NCI-H1105 (cell line): ENCODE measurements at places on chromosomes 3 and 15.

GRCh38 chr3:19816631-19817030 is 117.4 kb downstream of the EFHB start:
- DNase-seq: no peak

- no peak for DNase-seq
Measured at GRCh38 chr3:35383216-35383615, 256.1 kb upstream of the ARPP21 start.

- DNase-seq: no peak
Measured at GRCh38 chr3:5036392-5036766, 57.1 kb downstream of the BHLHE40 start.

DNA sequence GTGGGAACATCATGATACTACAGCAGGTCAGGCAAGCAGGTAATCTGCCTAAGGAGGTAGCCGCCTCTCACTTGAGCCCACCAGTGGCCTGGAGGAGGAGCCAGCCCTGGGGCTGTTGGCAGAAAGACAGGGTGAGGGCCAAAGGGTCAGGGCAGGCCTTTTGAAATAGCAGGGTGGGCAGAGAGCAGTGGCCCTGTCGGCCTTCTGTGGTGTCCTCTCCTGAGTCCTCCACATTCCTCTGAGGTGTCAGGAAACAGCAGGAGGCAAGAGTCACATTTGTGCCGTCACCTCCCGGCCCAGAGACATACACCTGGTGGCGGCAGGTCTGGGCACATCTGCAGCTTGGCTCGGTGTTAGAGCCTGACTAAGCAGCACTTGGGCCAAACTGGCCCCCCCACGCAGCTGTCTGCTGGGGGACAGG is 3.9 kb upstream of the BNC1 start:
- no peak for DNase-seq

DNA sequence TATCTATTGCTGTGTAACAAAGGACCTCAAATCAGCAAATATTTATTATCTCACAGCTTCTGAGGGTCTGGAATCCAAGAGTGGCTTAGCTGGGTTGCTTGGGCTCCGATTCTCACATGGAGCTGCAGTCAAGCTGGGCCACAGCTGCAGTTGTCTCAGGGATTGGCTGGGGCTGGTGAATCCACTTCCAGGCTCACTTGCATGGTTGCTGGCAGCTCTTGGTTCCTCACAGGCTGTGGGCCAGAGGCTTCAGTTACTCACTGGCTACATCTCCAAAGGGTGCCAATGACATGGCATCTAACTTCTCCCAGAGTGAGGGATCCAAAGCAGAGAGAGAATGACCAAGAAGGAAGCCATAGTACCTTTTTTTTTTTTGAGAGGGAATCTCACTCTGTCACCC is 13.9 kb upstream of the SYNM start:
- DNase-seq: no peak

- DNase-seq: peak; percentile 19
Measured at GRCh38 chr3:189096092-189096491, 75.7 kb upstream of the TPRG1 start.

DNA sequence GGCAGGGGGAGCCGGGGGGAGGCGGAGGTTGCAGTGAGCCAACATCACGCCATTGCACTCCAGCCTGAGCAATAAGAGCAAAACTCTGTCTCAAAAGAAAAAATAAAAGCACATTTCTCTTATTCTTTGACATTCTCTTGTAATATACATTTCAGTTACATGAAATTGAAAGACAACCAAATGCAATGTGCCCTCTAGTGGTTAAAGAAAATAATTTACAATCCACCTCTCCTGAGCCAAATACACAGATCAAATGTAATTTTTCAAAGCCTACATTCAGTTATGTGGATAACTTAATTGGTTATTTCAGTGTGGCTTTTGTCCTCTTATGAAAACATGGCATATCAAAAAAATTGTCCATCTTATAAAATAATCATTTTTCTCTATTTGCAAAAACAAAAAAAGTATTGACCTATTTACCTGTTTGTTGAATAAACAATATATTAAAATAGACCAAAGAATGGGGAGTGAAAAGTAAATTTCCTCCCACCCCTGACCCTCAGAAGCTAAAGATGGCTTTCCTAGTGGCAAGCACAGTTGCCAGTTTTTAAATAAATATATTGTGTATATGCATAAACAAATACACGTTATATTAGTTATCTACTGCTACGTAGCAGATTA is 14.2 kb upstream of the U2SURP start:
- DNase-seq: peak; percentile 43

- DNase-seq: no peak
Measured at GRCh38 chr3:37858742-37859141, 2.9 kb upstream of the CTDSPL start.

- no peak for DNase-seq
Measured at GRCh38 chr3:124516333-124516732, 213.9 kb upstream of the UMPS start.

GRCh38 chr3:169389211-169389924 is 274.1 kb downstream of the MECOM start:
- DNase-seq: no peak
